Tongue (tissue), 3 donors: ENCODE measurements at places on chromosomes 6 and 20. TPM values are rescaled to one million over a fixed set of nuclear protein-coding genes. Genes with fewer than 3 reads are reported as not detected.

The ESF1 gene
- total RNA-seq, result 16.4 TPM

DNA sequence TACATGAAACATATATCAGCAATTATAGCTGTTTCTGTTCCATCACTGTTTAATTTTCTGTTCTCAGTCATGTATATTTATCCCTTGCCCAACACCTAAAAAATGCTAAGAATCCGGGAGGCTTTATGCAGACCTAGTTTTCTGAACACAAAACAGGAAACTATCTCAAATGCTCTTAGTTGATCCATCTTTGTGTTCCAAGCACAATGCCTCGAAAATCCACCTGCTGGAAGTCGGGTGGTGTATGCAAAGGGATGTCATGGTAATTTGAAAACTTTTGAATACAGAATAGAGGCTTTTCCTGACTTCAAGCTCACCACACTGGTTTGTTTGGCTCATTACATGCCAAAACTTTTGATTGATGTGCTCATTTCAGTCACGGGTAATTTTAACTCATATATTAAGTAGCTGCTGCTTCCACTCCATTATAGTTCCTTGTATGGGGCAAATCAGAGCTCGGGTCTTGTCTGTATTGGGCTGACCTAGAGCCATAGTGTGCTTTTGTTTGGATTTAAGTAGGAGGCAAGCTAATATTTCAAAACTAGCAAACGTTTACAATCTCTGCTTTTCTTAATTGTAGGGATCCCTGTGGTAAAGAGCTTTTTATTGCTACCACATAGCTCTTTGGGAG lies 646.5 kb upstream of the EPHA7 start:
- DNase-seq, result no peak

DNA sequence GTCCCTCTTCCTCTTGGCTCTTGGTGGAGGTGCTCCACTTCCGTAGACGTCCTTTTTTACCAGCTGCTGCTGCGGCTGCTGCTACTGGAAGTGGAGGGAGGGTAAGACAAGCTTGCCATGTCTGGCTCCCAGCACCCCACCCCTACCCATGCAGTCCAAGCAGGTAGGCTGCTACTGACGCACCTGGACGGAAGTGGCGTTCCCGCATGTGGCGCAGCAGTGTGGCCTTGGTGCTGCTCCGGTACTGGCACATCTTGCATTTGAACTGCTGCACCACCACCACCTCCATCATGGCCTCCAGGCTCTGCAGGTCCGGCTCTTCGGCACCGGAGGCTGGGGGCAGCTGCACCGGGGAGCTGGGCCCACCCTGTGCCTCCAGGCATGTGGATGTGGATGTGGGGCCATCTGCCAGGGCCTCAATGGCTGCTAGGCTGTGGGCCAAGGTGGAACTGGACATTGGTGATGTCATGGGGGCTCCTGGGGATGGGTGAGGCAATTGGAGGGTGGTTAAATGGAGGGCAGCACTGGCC lies 4.4 kb downstream of the ZNF335 start:
- no peak for DNase-seq

GRCh38 chr6:62285612-62286469 lies at the start of gene KHDRBS2:
Gene KHDRBS2 (minus strand): TSS chr6:62286225.
- DNase-seq, result peak; percentile 94
